ENCODE measurements at places on chromosomes 7 and 10. TPM values are rescaled to one million over a fixed set of nuclear protein-coding genes. Genes with fewer than 3 reads are reported as not detected.

GRCh38 chr7:158997471-158997870 lies 141.1 kb downstream of the DYNC2I1 start:
- no peak for DNase-seq

GRCh38 chr10:73168465-73168803 lies 515 bp downstream of the FAM149B1 start:
- no peak for DNase-seq

DNA sequence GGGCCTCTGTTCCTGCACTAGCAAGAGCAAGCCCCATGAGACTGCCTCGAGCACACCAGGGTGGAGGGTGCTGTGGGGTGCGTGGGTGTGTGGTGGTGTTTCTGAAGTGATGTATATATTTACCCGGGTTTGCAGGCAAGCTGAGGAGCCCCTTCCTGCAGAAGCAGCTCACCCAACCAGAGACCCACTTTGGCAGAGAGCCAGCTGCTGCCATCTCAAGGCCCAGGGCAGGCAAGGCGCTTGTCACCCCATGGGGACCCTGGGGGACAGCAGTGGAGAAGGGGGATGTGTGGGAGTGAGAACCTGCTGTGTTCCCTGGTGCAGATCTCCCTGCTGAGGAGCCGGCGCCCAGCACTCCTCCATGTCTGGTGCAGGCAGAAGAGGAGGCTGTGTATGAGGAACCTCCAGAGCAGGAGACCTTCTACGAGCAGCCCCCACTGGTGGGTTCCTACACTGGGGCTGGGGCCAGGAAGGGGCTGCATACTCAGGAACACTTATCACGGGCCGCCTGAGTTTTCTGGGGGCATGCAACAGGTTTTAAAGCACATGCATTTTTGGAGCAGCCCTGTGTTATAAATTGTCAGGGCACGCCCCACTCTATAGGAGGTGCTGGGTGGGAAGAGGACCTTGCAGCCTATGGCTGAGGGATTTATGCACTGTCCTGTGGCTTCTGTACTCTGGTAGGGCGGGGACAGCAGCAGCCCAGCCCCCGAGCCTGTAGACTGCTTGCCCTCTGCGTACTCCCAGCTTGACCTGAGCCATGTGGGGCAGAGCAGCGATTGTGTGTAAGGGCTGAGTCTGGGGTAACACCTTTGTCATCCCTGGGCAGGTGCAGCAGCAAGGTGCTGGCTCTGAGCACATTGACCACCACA lies 5.9 kb downstream of the PGAM2 start:
- no peak for DNase-seq

DNA sequence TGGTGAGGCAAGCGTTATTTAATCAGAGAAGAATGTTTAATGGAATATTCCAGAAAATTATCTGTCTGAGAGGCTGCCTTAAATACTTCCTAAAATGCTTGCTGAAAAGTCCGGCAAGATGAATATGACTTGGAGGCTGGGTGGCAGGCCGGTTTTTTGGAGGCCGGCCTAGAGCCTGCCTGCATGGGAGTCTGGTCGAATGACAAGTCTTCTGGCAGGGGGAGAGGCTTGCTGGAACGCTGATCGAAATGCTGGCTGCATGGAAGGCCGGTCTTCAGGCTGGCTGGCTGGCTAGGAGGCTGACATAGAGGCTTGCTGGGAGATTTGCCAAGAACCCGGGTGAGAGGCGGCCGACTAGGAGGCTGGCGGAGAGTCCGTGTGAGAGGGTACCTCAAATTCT lies 135.7 kb downstream of the OR13A1 start:
- no peak for DNase-seq

- DNase-seq, result no peak
Measured at GRCh38 chr10:131816941-131817700, 83.7 kb upstream of the PPP2R2D start.

GRCh38 chr7:4256286-4256685 lies 425.8 kb upstream of the FOXK1 start:
- DNase-seq, result no peak

DNA sequence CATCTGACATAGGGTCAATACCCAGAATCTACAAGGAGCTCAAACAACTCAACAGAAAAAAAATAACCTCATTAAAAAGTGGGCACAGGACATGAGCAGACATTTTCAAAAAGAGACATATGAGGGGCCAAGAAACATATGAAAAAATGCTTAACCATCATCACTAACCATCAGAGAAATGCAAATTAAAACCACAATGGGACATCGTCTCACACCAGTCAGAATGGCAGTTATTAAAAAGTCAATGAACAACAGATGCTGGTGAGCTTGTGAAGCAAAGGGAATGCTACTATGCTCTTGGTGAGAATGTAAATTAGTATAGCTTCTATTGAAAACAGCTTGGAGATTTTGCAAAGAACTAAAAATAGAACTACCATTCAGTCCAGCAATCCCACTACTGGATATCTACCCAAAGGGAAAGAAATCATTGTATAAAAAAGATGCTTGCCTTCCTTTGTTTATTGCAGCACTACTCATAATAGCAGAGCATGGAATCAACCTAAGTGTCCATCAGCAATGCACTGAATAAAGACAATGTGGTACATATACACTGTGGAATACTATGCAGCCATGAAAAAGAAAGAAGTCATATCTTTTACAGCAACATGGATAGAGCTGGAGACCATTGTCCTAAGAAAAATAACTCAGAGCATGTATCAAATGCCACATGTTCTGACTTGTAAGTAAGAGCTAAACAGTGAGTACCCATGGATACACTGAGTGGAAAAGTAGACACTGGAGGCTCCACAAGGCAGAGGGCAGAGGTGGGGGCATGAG lies 139.8 kb downstream of the ADARB2 start:
- DNase-seq, result no peak

- DNase-seq, result no peak
Measured at GRCh38 chr7:139720705-139721231, 57.0 kb downstream of the HIPK2 start.

GRCh38 chr10:11698691-11699549 lies 43.3 kb upstream of the ECHDC3 start:
- DNase-seq, result no peak

- no peak for DNase-seq
Measured at GRCh38 chr7:74092964-74093471, 9.4 kb downstream of the LIMK1 start.

DNA sequence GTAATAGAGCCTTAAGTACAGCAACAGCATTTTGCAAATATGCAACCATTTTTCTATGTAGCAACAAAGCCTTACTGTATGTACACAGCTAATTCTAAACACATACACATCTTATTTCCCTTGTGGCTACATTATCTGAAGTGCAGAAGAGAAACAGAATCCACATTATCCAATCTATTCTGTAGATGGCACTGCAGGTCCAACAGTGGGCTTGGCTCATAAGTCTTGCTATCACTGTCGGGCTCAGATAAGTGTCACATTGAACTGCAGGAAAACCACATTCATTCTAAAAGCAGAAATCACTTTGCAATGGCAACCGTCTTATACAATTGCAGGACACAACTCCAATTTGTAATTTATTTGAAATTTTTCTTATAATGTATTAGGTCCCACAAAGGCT lies 109.8 kb upstream of the NOBOX start:
- no peak for DNase-seq

DNA sequence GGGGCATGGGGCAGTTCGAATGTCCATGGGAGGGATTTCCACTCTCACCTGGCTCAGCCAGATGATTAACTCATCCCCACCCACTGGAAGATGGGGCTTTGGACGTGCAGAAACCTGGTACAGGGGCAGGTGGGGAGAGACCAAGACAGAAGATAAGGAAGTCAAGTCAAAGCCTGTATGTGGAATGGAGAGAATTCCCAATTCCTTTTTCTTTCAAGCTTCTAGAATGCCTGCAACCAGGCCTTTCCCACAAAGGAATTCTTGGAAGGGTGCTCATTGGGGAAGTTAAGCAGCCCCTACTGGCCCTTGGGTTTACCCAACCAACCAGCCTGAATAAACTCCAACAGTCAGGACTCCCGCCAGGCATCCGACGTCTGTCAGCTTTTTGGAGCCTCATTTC lies 39.1 kb downstream of the CCM2 start:
- DNase-seq, result no peak

GRCh38 chr7:2777898-2778535 lies 66.1 kb downstream of the GNA12 start:
- DNase-seq, result no peak

The AGR2 gene
- 1.7 TPM for total RNA-seq

The SYCE1 gene
- total RNA-seq, result 0.94 TPM

The MTPN gene
- 171 TPM for total RNA-seq

The TMEM225B gene
- not detected for total RNA-seq

The GHRHR gene
- total RNA-seq, result not detected

The PON3 gene
- total RNA-seq, result 0.47 TPM

The MYPN gene
- total RNA-seq, result not detected

Data from occipital lobe (tissue), 3 donors.